Transverse colon (tissue), 4 donors: ENCODE measurements at places on chromosomes 16 and 17. TPM values are rescaled to one million over a fixed set of nuclear protein-coding genes. Genes with fewer than 3 reads are reported as not detected.

Gene ZSCAN10
- total RNA-seq = not detected

Gene SPATA22
- total RNA-seq = not detected

Gene SLC2A4
- total RNA-seq = 35.5 TPM

Gene DOC2B
- total RNA-seq = 2.4 TPM

Gene CLEC18B
- total RNA-seq = not detected

Gene UMOD
- not detected for total RNA-seq

Gene NEUROD2
- not detected for total RNA-seq

Gene CCL5
- 10.2 TPM for total RNA-seq

Gene NPIPA7
- total RNA-seq = not detected
